HT1080 (cell line): ENCODE measurements at places on chromosomes 4 and X. TPM values are rescaled to one million over a fixed set of nuclear protein-coding genes. Genes with fewer than 3 reads are reported as not detected.

Gene PDE5A
- total RNA-seq: 1.4 and 1.8 TPM in 2 replicates

Gene SH3D19
- total RNA-seq: 22.6 and 22.7 TPM in 2 replicates

Gene DMD
- total RNA-seq: 2.5 and 4.0 TPM in 2 replicates

Gene CT83
- not detected in 2 replicates for total RNA-seq

Gene SOD3
- 0.07 TPM in 1 of 2 replicates, not detected in the other for total RNA-seq

Gene MED28
- total RNA-seq: 8.6 and 29.2 TPM in 2 replicates

Gene HTN1
- 0.19 TPM in 1 of 2 replicates, not detected in the other for total RNA-seq

Gene PAGE2
- not detected in 2 replicates for total RNA-seq

Gene FANCB
- total RNA-seq: 6.3 and 6.7 TPM in 2 replicates

Gene SERTM2
- total RNA-seq: 0.20 TPM in 1 of 2 replicates, not detected in the other

Gene NR3C2
- 1.4 and 1.8 TPM in 2 replicates for total RNA-seq

Gene PCDH7
- total RNA-seq: 1.2 and 1.8 TPM in 2 replicates

Gene PASD1
- total RNA-seq: 63.8 and 65.8 TPM in 2 replicates

Gene TECRL
- total RNA-seq: not detected in 2 replicates

Gene NLRP2B
- total RNA-seq: not detected in 2 replicates

Gene CENPVL1
- not detected in 2 replicates for total RNA-seq

Gene TMEM164
- total RNA-seq: 18.8 and 26.7 TPM in 2 replicates

Gene DDIT4L
- total RNA-seq: not detected in 2 replicates

Gene BEX5
- not detected in 2 replicates for total RNA-seq

Gene DMP1
- not detected in 2 replicates for total RNA-seq

Gene IL13RA2
- 0.87 and 1.7 TPM in 2 replicates for total RNA-seq

Gene INTS6L
- 3.7 and 4.2 TPM in 2 replicates for total RNA-seq

Gene DKK2
- 0.08 and 0.67 TPM in 2 replicates for total RNA-seq

Gene GABRE
- total RNA-seq: 3.7 and 4.7 TPM in 2 replicates

Gene EDA
- 2.0 and 2.4 TPM in 2 replicates for total RNA-seq

Gene BCORL1
- total RNA-seq: 1.2 and 1.6 TPM in 2 replicates

Gene FABP2
- total RNA-seq: not detected in 2 replicates

Gene HPRT1
- 17.1 and 18.1 TPM in 2 replicates for total RNA-seq

Gene SUPT20HL2
- total RNA-seq: not detected in 2 replicates

Gene OCIAD1
- 109 and 118 TPM in 2 replicates for total RNA-seq

Gene P2RY4
- not detected in 2 replicates for total RNA-seq

Gene PFKFB1
- 0.16 TPM in 1 of 2 replicates, not detected in the other for total RNA-seq

Gene PDZD4
- total RNA-seq: 0.13 and 0.16 TPM in 2 replicates

Gene VGLL1
- total RNA-seq: not detected in 2 replicates

Gene ZCCHC18
- total RNA-seq: 0.94 and 1.2 TPM in 2 replicates

Gene RBMX2
- 21.7 and 25.4 TPM in 2 replicates for total RNA-seq

Gene FGG
- 0.11 TPM in 1 of 2 replicates, not detected in the other for total RNA-seq

Gene IGSF1
- 0.47 and 0.84 TPM in 2 replicates for total RNA-seq

Gene GIMD1
- not detected in 2 replicates for total RNA-seq

Gene SPANXC
- 7.5 and 13.9 TPM in 2 replicates for total RNA-seq

Gene ANK2
- 11.6 and 12.1 TPM in 2 replicates for total RNA-seq

Gene PHOX2B
- not detected in 2 replicates for total RNA-seq

Gene TMPRSS11B
- total RNA-seq: not detected in 2 replicates
